Fibroblast of mammary gland (primary cell): ENCODE measurements at places on chromosomes 1 and 21.

DNA sequence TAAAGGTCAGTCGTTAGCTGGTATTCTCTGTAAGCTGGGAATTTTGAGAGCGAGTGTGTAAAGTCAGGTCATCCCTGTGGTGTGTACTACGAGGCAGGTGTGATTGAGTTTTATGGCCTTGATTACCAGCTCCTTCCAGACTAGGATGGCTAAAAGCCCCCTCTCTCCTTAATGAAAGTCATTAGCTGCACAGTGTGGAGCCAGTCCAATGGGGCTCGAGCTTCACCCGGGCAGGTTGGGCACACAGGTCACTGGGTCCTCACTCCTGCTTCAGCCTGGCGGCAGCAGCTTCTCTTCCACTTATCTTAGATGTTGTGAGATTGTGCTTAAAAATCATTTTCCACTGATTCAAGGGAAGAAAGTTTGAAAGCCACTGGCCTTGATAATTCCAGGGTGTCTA, 3.0 kb downstream of the DMRTB1 start:
- no peak for DNase-seq

DNA sequence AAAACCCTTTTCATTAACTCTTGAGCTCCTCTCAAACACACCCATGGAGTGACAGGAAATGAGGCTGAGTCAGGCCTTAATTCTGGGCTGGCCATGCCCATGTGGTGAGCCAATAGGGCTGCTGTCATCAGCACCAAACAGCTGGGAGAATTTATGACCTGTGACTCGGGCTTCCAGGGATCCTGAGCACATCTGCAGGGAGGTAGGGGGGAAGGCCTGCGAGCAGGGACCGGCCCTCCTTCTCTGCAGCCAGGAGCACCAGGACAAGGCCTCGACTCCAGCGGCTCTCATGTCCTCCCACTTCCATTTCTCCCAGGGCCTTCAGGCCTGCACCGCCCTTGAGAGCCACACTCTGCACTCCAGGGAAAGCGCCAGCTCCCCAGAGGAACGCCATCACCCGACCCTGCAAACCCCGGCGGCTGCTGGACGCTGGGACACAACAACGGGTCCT, 14.6 kb downstream of the RIPK4 start:
- DNase-seq, result peak; percentile 92

DNA sequence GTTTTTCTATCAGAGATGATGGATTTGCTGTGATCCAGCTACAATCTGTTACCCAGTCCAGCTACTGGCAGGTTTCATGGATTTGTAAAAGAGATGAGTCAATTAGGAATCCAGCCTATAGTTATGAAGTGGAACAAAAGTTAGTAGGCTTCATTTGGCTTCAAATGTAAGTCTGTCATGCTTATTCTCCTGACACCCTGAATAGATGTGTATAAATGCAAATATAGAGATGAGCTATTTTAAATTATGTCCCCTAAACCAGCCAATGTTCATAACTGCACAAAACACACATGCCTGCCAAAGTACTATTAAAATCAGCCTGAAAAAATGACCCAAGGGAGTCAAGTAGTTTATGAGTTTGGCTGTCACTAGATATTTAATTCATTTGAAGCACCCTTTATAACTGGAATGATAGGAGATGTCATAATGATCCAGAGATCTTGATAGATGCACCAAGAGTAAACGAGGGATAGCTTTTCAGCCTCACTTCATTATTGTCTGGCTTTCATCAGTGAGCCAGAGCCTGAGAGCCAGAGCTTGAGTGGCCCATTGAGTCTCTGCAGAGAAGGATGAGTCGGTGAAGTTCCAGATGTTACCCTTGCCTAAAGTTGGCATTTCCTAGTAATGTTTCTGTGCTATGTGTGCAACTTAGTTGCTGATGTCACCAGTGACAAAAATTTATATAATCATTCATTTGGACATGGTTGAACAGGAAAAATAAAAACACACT, 11.8 kb upstream of the NTMT2 start:
- peak; percentile 56 for DNase-seq

DNA sequence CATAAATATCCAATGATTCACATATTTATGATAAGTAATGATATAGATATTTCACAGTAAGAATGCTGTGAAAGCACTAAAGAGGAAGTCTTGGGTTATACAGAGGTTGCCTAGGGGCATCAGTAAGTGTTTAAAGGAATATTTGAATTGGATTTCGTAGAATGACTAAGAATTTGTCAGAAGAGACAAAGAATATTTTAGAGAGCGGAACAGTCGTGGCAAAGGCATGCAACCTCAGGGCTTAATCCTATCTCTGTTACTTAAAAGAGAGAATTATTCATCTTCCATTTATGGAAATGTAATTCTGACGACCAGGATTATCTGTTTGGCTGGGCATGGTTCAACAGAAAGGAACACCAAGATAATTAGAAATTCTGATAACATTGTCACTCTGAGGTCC, 171.9 kb upstream of the NR5A2 start:
- peak; percentile 52 for DNase-seq

- DNase-seq, result no peak
Observed at GRCh38 chr1:22340873-22341272, 110.8 kb upstream of the ZBTB40 start.

DNA sequence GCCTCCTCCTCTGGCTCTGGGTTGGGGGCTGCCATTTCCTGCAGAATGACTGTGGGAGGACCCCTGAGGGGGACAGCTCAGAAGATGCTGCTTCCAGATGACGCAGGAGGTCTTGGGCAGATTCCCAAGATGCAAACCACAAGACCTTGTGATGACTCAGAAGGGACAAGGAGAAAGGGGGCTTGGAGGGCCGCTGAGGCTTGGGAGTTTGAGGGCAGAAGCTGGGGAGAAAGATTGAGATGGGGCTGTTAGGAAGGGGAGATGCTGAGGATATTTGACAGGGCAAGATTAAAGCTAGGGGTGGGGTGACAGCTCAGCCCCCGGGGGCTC, 7.5 kb downstream of the PTPRU start:
- DNase-seq, result peak; percentile 83

GRCh38 chr1:109643385-109644230, 12.3 kb upstream of the GSTM4 start:
- DNase-seq, result peak; percentile 69

GRCh38 chr1:185200889-185201288, 43.9 kb downstream of the SWT1 start:
- DNase-seq, result no peak

DNA sequence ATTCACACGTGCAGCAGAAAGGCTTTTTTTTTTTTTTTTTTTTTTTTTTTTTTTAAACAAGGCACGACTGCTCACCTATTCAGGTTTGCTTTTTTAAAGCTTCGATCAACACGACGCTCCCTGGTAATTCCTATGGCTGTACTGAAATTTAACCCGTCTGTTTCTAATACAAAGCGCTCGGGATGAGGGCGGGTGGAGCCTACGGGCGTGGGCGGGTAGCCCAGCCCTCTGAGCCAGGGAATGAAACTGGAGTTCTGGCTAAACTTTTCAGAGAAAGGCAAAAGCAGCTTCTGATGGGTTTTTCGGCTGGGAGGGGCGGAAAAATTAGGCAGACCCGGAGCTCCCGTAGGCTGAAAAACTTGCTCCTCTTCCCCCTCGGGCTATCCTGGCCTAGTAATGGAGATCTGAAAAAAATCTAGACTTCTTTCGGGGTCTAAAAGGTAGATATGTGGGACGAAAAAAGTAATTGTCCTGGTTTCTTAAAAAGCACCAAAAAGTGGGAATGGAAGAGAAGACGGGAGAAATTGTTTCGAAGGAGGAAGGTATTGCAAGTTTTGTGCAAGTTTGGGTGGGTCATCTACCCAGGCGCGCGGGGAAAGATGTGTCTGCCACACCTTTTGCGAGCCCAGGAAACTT, 7.4 kb downstream of the NR5A2 start:
- peak; percentile 43 for DNase-seq

GRCh38 chr1:117959364-117959763, 29.8 kb downstream of the WDR3 start:
- DNase-seq, result peak; percentile 11

DNA sequence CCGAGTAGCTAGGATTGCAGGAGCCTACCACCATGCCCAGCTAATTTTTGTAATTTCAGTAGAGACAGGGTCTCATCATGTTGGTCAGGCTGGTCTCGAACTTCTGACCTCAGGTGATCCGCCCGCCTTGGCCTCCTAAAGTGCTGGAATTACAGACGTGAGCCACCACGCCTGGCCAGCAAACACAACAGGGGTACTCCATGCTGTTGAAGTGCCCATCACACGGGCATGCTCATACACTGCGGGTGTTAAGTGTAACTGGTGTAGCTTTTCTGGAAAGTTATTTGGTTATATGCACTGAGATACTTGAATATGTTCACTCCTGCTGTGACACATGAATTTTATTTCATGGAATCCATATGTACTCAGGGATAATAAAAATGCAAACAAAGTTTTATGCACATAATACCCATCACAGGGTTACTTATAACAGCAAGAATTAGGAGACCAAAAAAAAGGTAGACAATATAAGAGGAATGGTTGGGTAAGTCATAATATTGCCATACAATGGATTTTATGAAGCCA, 9.2 kb downstream of the SRSF4 start:
- no peak for DNase-seq
